ENCODE measurements at places on chromosomes 16 and 17.

DNA sequence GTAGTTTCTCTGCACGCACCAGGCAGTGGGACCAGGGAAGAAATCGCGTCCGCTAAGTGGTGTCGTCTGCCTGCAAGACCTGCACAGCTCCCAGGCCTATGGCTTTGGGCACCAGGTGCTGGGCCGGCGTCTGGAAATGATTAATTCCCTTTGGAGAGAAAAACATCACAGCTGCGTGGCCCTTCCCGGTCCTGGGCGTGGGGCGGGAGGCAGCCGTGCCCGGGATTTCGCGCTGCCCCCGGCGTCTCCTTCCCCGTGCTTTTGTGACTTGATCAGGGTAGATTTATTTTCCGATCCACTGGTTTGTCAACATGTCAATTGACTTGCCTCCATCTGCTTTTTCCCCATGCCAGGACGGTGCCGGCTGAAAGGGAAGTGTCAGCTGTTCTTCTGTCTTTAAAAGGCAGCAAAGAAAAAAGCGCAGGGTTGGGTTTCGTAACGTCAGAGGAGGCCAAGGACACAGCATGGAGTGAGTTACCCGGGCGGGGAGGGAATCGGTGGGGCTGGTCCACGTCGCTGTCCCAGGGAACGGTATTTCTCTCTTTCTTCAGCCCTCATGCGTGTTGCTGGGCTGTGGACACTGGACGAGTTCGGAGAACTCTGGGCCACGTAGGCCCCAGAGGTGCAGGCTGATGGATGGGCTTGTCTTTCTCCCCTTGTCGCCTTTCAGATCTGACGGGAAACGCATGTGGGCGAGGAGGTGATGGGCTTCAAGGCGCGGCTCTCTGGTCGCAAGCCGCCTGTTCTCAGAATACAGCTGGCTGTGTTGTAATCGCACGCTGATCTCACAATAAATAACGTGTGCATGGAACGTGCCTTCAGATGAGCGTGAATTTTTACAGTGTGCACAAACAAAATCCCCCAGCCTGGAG, 188.1 kb upstream of the ZNF469 start:
- no peak for DNase-seq

DNA sequence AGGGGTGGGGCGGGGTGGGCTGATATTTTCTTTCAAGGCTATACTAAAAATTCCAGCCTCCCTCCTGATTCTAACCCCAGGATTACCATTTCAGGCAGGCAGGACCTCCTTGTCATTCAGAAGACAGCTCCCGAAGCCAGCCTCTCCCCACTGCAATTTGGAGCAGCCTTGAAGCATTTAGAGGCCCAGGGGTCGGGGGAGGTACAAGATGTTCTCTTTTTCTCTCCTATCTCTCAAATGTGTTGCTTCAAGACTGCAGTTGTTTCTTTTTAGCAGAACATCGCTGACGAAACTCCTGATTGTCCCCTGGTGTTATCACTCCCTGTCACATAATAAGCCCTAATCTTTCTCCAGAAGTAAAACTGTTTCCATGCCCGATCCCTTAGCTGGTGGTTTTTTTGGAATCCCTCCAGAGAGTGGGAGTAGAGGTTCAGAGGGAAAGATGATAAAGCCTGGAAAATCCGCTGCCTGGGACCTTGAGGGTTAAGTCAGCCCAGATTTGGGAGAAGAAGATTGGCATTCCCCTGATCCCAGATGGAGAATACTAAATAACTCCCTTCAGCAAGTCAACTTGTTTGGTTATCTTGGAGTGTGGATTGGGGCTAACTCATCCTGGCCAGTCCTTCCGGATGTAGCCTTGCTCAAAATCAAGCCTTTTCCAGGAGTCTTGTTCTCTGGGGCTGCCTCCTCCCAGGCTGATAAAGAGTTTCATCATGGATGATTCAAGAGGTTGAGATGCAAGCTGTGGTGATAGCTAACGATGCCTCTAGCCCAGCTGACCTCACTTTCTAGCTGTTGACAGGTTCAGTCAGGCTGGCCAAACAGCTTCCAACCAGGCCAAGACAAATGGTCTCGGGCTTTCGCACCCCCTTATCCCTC, 71.3 kb downstream of the SOX9 start:
- DNase-seq, result no peak

GRCh38 chr16:73025856-73026210, 22.1 kb downstream of the ZFHX3 start:
- no peak for DNase-seq

DNA sequence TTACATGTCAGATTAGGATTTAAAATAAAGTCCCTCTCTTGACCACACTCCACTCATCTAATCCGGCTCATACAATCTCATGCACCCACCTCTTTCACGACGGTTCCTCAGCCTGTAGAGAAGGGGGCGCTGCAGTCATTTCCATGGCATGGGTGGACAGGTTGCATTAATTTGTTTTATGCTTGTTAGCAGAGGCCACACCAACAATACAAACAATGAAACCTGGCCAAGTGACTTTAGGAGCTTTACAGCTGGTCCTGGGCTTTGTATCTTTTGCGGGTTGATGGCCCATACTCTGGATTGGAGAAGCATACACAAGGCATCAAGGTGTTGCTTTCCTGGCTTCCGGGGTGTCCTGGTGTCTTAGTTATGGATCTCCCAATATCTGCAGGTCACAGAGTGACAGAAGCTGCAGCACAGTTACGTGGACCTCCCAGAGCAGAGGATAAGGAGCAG, 9.7 kb upstream of the SNF8 start:
- no peak for DNase-seq

GRCh38 chr17:13031718-13032350, 14.0 kb upstream of the ELAC2 start:
- peak; percentile 16 for DNase-seq

- no peak for DNase-seq
These were observed 169.8 kb downstream of the PITPNC1 start for GRCh38 chr17:67546578-67547527.

DNA sequence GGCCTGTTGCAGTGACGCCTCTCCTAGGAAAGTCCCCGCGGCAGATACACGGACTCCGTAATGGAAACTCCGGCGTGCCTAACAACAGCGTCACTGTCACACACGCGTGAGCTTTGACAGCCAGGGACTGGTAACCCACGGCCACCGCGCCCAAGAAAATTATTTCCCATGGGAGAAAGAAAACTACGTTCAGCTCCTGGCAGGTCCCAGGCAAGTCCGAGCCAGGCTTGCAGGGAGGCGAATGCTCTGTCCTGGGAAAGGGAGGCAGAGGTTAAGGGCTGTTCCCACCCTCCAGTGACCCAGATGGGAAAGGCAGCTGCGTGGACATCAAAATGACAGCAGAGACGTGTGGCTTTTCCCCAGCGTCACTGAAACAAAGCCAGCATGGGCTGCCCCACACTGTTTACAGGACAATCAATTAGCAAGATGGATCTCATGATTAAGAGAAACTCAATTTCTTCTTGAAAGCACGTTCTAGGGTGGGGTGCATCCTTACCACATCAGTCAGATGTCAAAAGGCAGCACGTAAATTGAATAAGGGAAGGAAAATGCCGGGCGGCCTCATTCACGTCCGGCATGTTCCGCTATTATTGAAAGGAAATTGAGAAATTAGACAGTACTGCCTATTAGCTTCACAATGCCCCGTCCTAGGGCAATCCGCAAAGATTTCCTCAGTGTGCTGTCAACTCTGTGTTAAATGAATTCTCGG, 82.5 kb downstream of the NXN start:
- DNase-seq, result no peak

DNA sequence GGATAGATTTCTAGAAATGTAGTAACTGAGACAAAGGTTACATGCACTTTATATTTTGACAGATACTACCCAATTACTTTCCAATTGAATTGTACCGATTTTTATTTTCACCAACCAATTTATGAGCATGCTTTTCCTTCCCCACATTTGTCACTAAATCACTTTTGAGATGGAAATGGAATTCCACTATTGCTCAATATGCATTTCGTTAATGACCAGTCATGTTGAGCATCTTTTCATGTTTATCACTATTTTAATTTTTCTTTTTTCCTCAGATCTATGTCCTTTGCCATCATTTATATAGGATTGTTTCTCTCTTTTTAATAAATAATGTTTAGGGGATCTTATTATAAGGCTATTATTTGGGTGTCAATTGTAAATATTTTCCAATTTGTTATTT, 102.8 kb upstream of the SMIM36 start:
- DNase-seq, result no peak

DNA sequence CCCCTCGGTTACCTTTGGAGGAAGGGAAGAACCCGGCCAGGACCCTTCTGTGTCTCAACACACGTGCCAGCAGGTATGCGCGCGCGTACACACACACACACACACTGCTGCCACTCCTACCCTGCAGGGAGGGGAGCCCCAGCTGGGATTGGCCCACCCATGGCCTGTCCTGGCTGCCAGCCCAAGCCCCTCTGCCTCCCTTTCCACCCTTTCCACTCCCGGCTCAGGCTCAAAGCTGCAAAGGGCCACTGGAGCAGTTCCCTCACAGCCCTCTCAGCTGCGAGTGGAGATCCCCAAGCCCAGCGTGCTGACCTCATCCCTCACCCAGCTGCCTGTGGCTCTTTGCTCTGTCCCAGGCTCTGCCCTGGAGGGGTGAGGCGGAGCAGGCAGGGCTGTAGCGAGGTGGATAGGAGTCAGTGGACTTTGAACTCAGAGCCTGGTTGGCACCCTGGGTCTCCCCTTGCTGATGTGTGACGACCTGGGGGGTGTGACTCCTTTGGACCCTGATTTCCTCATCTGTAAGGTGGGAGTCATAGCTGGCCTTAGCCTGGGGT, 14.5 kb downstream of the KIF19 start:
- no peak for DNase-seq

Data from activated CD4-positive, CD25-positive, alpha-beta regulatory T cell (primary cell).